ENCODE measurements at places on chromosomes 12 and 14. TPM values are rescaled to one million over a fixed set of nuclear protein-coding genes. Genes with fewer than 3 reads are reported as not detected.

DNA sequence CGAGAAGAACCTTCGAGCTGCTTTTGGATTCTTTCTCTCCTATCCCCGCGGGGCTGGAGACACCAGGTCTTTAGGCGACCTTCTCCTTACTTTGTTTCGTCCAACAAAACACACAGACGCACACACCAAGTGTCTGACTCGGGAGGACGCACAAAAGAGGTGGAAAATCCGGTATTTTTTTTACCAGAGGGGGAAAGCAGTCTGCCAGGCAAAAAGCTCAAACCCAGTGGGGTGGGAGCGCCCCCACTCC lies 2.1 kb downstream of the SIX4 start:
- peak overlapping the region; percentile 60 for H3K4me3 ChIP-seq
- no peak for DNase-seq
- H3K27me3 ChIP-seq: no peaks in the 10 kb centered on the region
- no peak overlapping the region for H3K27ac ChIP-seq

DNA sequence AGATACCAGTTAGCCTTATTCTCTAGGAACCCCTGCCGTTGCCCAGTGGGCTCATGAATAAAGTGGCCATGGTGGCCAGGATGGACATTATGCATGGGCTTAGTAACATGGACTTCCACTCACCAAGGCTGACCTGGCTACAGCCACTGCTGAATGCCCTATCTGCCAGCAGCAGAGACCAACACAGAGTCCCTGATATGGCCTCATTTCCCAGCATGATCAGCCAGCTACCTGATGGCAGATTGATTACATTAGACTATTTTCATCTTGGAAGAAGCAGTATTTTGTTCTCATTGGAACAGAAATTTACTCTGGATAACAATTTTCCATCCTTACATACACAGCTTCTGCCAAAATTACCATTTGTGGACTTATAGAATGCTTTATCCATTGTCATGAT lies 16.2 kb upstream of the LPCAT3 start:
- H3K4me1 ChIP-seq: no peaks in the 10 kb centered on the region
- no peak for DNase-seq
- no peaks in the 10 kb centered on the region for H3K36me3 ChIP-seq
- no peak overlapping the region for H3K27ac ChIP-seq
- no peak overlapping the region for H3K4me3 ChIP-seq
- no peaks in the 10 kb centered on the region for H3K27me3 ChIP-seq

DNA sequence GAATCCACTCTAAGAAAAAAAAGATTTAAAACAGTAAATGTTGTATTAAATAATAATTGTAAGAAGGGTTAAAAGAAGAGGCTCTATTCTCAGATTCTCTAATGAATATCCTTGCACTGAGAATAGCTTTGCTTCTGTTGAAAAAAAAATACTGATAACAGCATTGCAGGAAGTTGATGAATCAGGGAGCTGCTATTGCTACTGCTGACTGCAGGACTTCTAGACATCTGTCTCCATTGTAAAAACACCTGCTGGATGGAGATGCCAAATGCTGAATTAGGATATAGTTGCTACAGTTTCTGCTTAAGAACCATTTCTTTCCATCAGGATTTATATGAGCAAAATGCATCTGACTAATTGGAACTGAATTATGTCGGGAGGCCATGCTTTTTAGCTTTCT lies 50.3 kb upstream of the ANP32D start:
- no peaks in the 10 kb centered on the region for H3K4me1 ChIP-seq
- no peak overlapping the region for H3K4me3 ChIP-seq
- no peaks in the 10 kb centered on the region for H3K36me3 ChIP-seq
- no peak for DNase-seq
- no peak overlapping the region for H3K27ac ChIP-seq
- no peaks in the 10 kb centered on the region for H3K27me3 ChIP-seq

GRCh38 chr12:54005853-54006558 lies 2.8 kb upstream of the HOXC8 start:
- H3K36me3 ChIP-seq: no peaks in the 10 kb centered on the region
- H3K4me1 ChIP-seq: no peaks in the 10 kb centered on the region
- H3K27ac ChIP-seq: no peak overlapping the region
- peak; percentile 92 for DNase-seq

GRCh38 chr14:30143627-30144026 lies 216.0 kb upstream of the PRKD1 start:
- no peak for DNase-seq
- H3K36me3 ChIP-seq: no peaks in the 10 kb centered on the region
- no peak overlapping the region for H3K27ac ChIP-seq

GRCh38 chr12:45994736-45995135 lies 4.4 kb upstream of the SCAF11 start:
- H3K4me1 ChIP-seq: no peaks in the 10 kb centered on the region
- H3K27me3 ChIP-seq: no peaks in the 10 kb centered on the region
- DNase-seq: no peak
- no peaks in the 10 kb centered on the region for H3K36me3 ChIP-seq
- no peak overlapping the region for H3K4me3 ChIP-seq

DNA sequence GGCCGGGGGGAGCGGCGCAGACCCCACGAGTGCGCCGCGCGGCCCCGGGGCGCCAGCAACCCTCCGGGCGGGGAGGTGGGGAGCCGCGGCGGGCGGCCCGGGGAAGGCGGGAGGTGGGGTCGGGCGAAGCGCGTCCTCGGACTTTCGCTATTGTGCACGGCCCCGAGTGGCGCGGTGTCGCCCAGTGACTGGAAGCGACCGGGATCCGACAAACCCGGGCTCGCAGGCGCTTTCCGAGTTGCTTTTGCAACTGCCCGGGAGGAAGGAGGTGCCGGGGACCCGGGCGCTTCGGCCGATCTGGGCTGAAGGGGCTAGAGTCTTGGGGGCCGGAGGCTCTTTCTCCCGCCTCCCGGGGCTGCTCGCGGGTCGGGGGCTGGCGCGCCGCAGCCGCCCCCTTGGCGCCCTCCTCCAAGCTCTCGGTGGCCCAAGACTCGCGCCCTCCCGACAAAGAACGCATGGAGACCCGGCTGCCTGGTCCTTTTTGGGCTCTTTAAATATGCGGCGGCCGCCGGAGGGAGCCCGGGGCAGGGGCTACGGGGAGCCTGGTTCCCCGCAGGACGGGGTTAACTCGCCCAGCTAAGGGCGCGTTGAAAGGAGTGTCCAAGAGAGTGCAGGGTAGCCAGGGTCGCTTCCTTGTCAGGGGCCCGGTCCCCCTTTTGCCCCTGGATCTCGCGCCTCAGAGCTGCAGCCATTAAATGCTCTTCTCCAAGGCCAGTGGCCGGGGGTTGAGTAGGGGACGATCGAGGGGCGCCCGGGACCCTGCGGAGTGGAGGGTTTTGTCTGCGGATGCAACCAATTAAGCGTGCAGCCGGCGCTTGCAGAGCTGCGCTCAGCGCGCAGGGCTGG lies 1.4 kb downstream of the HMGA2 start:
- H3K27me3 ChIP-seq: peaks cover 24% of the 10 kb centered on the region
- peak; percentile 18 for DNase-seq
- peaks cover 28% of the 10 kb centered on the region for H3K4me1 ChIP-seq
- H3K4me3 ChIP-seq: peak overlapping the region; percentile 50
- H3K36me3 ChIP-seq: no peaks in the 10 kb centered on the region

GRCh38 chr12:188910-189621 lies 24.9 kb downstream of the SLC6A12 start:
- H3K4me1 ChIP-seq: no peaks in the 10 kb centered on the region
- H3K27me3 ChIP-seq: no peaks in the 10 kb centered on the region
- H3K4me3 ChIP-seq: peak overlapping the region; percentile 39
- H3K27ac ChIP-seq: no peak overlapping the region
- H3K36me3 ChIP-seq: no peaks in the 10 kb centered on the region
- no peak for DNase-seq

DNA sequence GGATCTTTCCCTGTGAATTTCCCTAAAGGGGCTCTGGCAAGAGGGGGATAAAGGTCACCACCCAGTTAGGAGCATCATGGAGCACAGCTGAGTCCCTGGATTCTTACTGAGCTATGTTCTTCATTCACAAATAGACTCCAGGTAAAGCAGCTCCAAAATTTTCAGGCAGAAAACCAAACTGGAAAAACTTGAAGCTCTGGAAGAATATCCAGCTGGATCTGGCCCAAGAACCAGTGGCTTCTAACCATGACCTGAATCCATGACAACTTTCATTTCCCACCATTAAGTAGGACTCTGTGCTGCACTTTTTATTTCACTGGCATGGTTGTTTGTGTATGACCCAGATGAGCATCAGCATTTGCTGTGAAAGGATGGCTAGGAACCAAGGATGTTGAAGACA lies 180.4 kb upstream of the FKBP4 start:
- H3K4me3 ChIP-seq: no peak overlapping the region
- no peaks in the 10 kb centered on the region for H3K36me3 ChIP-seq
- DNase-seq: no peak
- no peaks in the 10 kb centered on the region for H3K4me1 ChIP-seq
- peak overlapping the region; percentile 70 for H3K27ac ChIP-seq
- no peaks in the 10 kb centered on the region for H3K27me3 ChIP-seq

GRCh38 chr14:80946187-80946586 lies 4.6 kb upstream of the CEP128 start:
- no peak overlapping the region for H3K4me3 ChIP-seq
- no peak for DNase-seq
- no peaks in the 10 kb centered on the region for H3K36me3 ChIP-seq
- H3K4me1 ChIP-seq: no peaks in the 10 kb centered on the region

DNA sequence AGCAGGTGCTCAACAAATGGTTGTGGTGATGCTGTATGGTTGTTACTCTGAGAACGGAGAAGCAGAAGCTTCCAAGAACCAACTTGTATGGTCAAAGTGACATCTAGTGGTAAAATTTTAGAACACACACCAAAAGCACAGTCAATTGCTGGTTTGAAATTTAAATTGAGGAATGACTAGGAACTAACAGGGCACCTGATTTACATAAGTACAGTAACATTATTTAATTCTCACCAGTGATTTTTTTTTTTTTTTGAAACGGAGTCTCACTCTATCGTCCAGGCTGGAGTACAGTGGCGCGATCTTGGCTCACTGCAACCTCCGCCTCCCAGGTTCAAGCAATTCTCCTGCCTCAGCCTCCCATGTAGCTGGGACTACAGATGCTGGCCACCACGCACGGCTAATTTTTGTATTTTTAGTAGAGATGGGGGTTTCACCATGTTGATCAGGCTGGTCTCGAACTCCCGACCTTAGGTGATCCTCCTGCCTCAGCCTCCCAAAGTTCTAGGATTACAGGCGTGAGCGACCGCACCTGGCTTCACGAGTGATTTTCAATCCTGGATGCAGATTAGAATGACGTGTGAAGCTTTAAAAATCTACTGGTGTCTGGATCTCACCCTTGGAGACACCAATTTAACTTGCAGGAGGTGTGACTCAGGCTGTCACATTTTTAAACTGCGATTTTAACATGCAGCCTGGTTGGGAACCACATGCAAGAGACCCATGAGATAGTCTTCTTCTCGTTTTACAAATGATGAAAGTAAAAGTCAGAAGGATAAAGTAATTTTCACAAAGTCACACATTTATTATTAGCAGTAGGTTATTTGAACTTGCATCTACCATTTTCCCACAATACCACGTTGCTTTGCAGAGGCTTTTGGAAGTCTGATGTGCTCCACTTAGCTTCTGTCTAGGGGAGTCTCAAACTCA lies 14.1 kb upstream of the NUMB start:
- no peak overlapping the region for H3K4me3 ChIP-seq
- H3K36me3 ChIP-seq: no peaks in the 10 kb centered on the region
- H3K4me1 ChIP-seq: no peaks in the 10 kb centered on the region
- no peak overlapping the region for H3K27ac ChIP-seq
- H3K27me3 ChIP-seq: no peaks in the 10 kb centered on the region
- no peak for DNase-seq

- DNase-seq: no peak
- H3K36me3 ChIP-seq: no peaks in the 10 kb centered on the region
- H3K4me3 ChIP-seq: no peak overlapping the region
- no peak overlapping the region for H3K27ac ChIP-seq
- no peaks in the 10 kb centered on the region for H3K4me1 ChIP-seq
- no peaks in the 10 kb centered on the region for H3K27me3 ChIP-seq
Observed at GRCh38 chr12:81295251-81295650, 217.4 kb downstream of the ACSS3 start.

DNA sequence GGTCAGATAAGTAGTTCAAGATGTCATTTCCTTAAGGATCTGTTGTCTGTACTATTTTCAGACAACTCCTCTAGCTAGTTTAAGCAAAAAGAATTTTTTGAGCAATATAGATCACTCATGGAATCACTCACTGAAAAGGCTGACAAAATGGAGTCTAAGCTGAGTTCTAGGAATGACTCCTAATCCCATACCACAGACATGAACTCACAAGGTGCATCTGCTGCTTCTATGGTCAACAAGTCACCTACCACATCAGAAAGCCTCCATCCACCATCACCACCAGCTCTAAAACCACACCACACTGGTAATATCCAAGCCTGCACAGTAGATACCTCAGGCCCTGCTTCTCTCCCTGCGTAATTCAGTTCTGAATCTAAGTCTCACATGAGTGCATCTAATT lies 33.0 kb downstream of the PWP1 start:
- H3K27me3 ChIP-seq: no peaks in the 10 kb centered on the region
- no peaks in the 10 kb centered on the region for H3K4me1 ChIP-seq
- no peak for DNase-seq
- no peaks in the 10 kb centered on the region for H3K36me3 ChIP-seq
- no peak overlapping the region for H3K27ac ChIP-seq
- no peak overlapping the region for H3K4me3 ChIP-seq

DNA sequence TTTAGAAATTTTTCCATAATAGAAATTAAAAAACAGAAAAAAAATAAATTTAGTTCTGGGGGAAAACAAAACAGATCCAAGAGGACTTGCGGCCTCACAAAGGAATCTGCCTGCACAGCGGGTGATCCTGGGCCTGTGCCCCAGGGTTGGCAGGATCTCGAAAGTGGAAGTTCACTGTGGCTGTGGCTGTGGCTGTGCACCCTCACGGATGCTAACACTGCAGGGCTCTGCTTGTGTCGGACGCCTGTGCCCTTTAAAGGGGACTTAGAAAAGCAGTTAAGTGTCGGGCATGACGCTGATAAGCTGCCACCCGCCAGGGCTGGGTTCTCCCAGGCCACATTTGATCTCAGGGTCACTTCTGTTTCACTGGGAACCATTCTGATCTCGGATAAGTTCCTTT lies 209.1 kb downstream of the TTC7B start:
- no peak overlapping the region for H3K27ac ChIP-seq
- no peaks in the 10 kb centered on the region for H3K27me3 ChIP-seq
- DNase-seq: no peak
- peaks cover 4% of the 10 kb centered on the region for H3K4me1 ChIP-seq
- no peaks in the 10 kb centered on the region for H3K36me3 ChIP-seq

ZDHHC22 gene
- not detected for total RNA-seq

ARMH4 gene
- 10.9 TPM for total RNA-seq

TPPP2 gene
- 0.67 TPM for total RNA-seq

MYRFL gene
- total RNA-seq: not detected

PLD4 gene
- total RNA-seq: not detected

Measured in uterus (tissue), 4 donors.